ENCODE measurements at places on chromosomes 16 and 17. TPM values are rescaled to one million over a fixed set of nuclear protein-coding genes. Genes with fewer than 3 reads are reported as not detected.
A peak's percentile ranks its signal among the peaks of the same experiment; 100 is the strongest.

DNA sequence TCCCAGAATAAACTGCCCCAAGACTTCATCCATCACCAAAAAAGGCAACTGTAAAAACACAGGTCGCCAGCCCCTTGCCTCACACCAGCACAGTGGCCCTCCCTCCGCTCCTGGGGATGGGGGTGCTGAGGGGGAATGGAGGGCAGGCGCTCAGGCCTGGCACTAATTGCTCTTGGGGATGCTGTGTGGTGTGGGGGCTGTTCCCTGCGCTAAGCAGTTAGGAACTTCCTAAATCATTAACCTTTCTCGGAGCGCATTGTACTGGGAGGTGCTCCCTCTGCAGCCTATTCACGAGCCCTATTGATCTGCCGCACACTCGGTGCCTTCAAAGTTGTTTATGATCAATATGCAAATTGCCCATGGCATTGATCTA is 199.9 kb downstream of the ZFHX3 start:
- no peak for DNase-seq

The HSD3B7 gene
- 3.8 TPM for total RNA-seq

DNA sequence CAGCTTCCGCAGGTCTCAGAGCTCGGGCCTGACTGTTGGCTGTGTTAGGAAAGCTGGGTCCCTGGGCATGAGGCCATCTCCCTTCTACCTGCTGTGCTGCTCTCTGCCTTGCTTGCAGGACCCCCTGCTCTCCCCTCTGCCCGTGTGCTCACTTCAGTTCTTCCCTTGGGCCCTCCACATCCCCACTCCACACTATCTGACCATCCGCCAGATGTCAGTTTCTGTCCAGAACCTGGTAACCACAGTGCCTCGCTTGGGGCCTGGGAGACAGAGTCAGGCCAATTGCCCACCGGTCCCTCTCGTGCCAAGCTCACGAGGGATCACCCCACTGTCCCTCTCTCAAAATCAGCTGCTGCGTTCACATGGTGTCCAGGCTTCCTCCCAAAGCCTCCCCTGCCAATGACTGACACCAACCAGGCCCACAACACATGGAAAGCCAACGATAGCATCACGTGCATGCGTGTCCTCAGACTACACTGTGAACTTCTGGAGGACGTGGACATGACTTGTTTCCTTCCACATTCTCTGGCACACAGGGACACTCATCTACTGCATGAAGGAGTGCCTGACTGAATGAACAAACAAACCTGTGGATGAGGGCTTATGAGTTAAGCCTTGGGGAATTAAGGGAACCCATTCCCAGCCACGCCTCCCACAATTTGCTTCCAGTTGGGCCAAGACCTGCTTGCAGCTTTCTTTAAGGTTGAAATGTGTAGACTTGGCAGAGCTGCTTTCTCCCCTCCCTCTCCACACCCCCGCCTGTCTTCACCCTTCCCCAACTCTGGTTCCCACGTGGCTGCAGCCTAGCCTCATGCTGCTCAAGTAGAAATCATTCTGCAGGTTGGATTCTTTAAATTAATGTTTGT is 72.5 kb upstream of the ZNF423 start:
- no peak for DNase-seq

The SLC5A11 gene
- total RNA-seq, result not detected

The ATP2A1 gene
- 0.48 TPM for total RNA-seq

The HID1 gene
- total RNA-seq, result 0.11 TPM

The KRT12 gene
- total RNA-seq, result not detected

- DNase-seq, result no peak
Measured at GRCh38 chr16:68851601-68852000, 8.3 kb downstream of the TANGO6 start.

GRCh38 chr17:34413443-34414119 is 50.5 kb upstream of the CCL1 start:
- no peak for DNase-seq

The TMC7 gene
- total RNA-seq, result 1.9 TPM

DNA sequence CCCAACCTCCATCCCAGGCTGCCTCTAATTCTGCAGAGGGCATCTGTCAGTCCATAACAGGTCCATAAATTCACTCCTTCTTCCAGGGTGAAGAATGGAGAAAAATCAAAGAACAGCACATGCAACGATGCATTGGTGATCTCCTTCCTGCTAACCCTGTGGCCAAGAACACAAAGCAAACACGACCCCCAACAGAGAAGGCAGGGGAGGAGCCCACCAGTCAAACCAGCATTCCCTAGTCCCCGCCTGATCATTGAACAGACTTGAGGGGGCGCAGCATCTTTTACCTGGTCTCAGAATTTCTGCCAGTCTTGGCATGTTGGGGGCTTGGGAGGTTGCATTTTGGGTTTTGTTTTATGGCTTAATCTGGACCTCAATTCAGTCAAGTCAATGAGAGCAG is 476.0 kb downstream of the SLC39A11 start:
- DNase-seq, result no peak

GRCh38 chr17:62868723-62869122 is 60.6 kb upstream of the MARCHF10 start:
- no peak for DNase-seq

The ZNF423 gene
- 2.0 TPM for total RNA-seq

DNA sequence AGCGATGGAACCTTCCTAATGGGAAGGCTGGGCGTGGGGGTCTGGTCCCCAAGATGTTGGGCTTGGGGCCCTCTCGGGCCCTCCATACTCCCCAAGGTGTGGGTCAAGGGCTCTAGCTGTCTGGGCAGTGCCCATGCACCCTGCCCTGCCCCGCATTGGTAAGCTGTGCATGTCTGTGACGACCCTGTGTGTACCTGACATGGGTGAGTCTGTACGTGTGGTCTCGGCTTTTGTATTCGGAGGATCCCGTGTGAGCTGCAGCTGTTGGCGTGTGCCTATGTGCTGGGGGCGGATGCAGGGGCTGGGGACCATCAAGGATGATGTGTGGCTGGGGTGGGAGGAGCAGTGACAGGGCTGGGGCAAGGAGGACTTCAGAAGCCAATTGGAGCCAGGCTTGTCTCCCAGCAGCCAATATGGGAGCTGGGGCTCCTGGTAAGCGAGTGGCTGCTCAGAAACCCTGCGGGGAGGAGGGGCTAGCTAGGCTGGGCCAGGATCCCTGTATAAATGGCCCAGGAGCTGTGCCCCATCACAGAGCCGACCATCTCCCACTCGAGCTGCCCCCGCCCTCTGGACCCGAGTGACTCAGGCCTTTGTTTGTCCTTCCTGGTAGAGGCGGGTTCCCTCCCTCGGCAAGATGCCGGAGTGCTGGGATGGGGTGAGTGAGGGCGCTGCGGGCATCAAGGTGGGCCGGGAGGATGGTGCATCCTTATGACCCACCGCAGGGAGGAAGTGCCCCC is at the start of gene NDRG4:
TSS of gene NDRG4 (plus strand) at position 529 of the 737 bp plus-strand sequence. CDS start at position 635, 106 bp downstream.
- peak; percentile 78 for DNase-seq

The WNT3 gene
- 3.4 TPM for total RNA-seq

The DNAH9 gene
- total RNA-seq, result 16.7 TPM
